ENCODE measurements at places on chromosomes 12 and 14. TPM values are rescaled to one million over a fixed set of nuclear protein-coding genes. Genes with fewer than 3 reads are reported as not detected.

Gene KRAS
- polyA plus RNA-seq = 37.3 TPM

Gene PLD4
- 11.1 TPM for polyA plus RNA-seq

Gene NANOG
- polyA plus RNA-seq = 0.10 TPM

Gene ESRRB
- polyA plus RNA-seq = 0.18 TPM

Gene RNASE13
- polyA plus RNA-seq = 0.09 TPM

Gene ARL6IP4
- polyA plus RNA-seq = 208 TPM

Gene ZBTB39
- 6.9 TPM for polyA plus RNA-seq

Gene FAM90A1
- 0.91 TPM for polyA plus RNA-seq

Gene PRH2
- polyA plus RNA-seq = 0.55 TPM

Gene PRB2
- polyA plus RNA-seq = 0.28 TPM

Gene KCNH3
- 2.2 TPM for polyA plus RNA-seq

Gene SLCO1B1
- polyA plus RNA-seq = not detected

Gene ESPL1
- 31.2 TPM for polyA plus RNA-seq

Gene ZFHX2
- 4.1 TPM for polyA plus RNA-seq

Gene TAS2R43
- polyA plus RNA-seq = 0.48 TPM
